Umbilical cord (tissue), 2 donors: ENCODE measurements at places on chromosomes 3 and 15. TPM values are rescaled to one million over a fixed set of nuclear protein-coding genes. Genes with fewer than 3 reads are reported as not detected.

Gene HGD
- not detected for total RNA-seq

DNA sequence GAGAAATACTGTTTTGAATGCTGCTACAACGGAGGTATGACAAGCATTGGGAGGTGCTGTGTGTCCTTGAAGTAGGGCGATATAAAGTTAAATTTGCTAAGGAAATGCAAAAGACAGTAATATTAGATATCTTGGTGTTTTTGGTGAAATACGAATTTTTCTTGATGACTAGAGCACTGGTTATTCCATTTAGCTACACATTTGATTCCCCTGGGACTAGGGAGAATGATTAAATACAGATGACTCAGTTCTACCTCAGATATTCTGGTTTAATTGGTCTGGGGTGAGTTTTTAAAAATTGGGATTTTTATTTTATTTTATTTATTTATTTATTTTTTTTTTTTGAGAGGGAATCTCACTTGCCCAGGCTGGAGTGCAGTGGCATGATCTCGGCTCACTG is 18.7 kb upstream of the GADL1 start:
- DNase-seq: no peak

DNA sequence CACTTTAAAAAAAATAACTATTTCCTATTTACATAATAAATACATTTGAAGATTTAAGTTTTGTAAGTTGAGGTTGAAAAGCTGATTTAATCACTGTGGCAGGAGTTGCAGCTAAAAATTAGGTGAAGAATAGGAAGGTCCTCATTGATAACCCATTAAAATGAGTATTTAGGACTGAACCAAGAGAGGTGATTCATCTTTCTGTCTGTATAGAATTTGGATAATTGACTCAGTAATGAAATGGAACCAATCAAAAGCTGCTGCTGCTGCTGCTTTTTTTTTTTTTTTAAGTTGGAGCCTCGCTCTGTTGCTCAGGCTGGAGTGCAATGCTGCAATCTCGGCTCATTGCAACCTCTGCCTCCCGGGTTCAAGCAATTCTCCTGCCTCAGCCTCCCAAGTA is 190.5 kb downstream of the KLHL25 start:
- no peak for DNase-seq

DNA sequence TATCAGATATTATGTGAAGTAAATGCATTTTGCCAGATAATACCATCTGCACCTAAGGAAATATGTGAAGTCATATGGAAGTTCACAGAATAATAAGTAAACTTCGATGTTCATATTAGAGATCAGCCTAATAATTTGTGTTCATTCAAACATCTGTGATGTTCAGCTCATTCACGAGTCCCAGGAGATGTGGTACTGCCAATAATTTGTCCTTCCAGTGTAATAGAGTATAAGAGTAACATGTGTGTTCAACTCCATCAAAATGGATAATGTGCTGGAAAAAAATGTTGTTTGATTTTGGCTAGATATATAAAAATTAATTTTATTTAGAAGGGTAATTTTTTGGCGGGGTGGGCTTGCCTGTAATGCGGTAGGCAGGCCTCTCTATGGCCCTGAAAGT is 75.4 kb upstream of the ARL6 start:
- no peak for DNase-seq

GRCh38 chr3:125107861-125108567 is 52.2 kb upstream of the HEG1 start:
- DNase-seq: peak; percentile 49

Gene TRIM42
- total RNA-seq: 2.2 TPM

DNA sequence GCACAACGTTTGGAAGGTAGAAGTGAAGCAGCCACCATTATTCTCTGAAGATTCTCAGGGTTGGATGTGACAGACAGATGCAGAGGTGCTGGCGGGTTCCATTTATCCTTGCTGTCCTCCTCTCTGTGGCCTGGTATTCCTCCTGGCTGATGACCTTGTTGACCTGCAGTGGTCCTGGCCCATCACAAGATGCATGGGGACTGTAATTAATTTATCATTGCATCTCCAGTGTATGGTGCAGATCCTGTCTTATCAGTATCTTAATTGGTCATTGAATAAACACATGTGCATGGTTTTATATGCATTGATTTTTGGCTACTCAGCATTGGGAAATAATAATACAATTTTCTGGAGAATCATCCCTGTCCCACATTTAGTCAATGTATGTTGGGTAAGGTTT is 259.4 kb upstream of the LRRFIP2 start:
- DNase-seq: no peak

Gene PODXL2
- 0.72 TPM for total RNA-seq

Gene PRRT3
- total RNA-seq: 0.24 TPM

Gene ZCWPW2
- 2.9 TPM for total RNA-seq

DNA sequence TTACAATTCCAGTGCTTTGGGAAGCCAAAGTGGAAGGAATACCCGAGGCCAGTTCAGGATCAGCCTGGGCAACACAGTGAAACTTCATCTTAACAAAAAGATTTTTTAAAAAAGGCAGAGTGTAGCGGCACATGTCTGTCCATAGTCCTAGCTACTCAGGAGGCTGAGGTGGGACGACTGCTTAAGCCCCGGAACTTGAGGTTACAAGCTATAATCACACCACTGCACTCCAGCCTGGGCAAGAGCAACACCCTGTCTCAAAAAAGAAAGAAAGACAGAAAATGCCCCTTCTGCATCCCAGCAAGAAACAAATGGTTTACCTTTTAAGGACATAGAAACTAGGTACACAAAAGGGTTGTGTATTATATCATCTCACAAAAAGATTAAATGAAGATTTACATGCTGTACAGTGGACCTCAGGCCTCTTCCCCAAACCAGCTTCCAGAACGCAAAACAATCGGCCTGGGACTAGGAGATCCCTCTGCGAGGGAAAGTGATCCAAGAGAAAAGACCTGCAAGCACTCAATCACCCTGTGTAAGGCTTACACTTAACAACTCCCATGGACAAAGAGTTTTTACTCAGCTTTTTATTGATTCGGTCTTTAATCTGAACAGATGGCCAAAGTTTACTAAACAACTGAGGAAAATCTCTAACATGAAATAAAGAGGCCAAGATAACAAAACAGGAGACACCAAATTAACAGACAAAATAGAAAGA is 21.2 kb downstream of the TFDP2 start:
- DNase-seq: no peak

GRCh38 chr15:90500171-90500570 is 29.6 kb upstream of the CRTC3 start:
- DNase-seq: no peak

DNA sequence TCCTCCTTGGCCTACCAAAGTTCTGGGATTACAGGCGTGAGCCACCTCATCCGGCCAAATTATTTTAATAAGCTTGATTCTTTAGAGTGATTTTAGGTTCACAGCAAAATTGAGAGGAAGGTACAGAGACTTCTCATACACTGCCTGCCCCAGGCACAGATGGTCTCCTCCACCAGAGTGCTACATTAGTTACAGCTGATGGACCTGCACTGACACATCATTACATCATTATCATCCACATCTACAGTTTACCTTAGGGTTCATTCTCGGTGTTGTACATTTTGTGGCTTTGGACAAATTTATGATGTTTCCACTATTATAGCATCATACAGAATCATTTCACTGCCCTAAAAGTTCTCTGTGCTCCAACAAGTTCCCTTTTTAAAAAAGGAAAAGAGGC is 4.4 kb upstream of the VPS8 start:
- no peak for DNase-seq

DNA sequence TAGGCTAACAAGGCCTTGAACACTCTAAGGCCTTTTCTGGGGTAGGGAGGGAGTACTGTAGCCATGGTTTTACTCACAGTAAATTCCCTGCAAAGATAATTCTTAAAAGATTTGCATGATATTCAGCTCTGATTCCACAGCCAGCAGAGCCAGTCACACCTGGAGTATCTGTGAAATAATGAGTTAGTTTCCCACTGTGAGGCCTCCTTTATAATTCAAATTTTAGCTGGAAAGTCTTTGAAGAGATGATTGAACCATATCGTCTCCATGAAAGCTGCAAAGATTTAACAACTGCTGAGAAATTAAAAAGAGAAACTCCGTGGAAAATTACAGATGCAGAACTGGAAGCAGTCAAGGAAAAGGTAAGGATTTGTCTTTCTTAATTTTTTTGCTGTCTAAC is 32.3 kb upstream of the DUT start:
- no peak for DNase-seq

DNA sequence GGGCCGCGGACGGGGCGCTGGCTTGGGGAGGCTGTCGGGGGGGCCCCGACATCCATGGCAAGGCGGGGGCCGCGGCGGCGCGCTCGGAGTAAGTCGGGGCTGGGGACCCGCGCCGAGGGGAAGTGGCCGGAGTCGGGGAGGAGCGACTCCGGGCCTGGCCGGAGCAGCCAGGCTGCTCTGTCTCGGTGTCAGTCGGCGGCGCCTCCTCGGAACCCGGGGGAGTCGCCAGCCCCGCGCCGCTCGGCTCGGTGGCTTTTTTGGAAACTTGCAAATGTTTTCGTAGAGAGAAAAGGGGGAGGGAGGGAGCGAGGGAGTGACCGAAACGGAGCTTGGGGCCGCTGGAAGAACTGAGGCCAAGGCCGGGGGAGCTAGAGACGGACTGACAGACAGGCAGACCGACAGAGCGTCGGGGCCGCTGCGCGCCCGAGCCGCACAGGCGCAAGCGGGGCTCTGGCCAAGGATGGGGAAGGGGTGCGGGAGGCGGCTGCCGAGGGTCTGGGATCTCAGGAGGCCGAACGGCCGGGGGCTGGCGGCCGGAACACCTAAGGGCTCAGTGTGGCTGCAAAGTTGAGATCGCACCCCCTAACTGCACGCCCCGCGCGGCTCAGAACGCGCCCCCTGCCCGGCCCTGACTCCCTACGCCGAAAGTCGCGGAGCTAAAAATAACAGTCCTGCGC is 5.0 kb downstream of the PTH1R start:
- DNase-seq: peak; percentile 77

Gene SLCO2A1
- total RNA-seq: 4.3 TPM

- DNase-seq: peak; percentile 24
Measured at GRCh38 chr15:29570948-29571791, 251.1 kb downstream of the TJP1 start.

GRCh38 chr3:184078851-184079250 is 18.0 kb upstream of the HTR3E start:
- DNase-seq: no peak

Gene GABRR3
- 4.6 TPM for total RNA-seq

DNA sequence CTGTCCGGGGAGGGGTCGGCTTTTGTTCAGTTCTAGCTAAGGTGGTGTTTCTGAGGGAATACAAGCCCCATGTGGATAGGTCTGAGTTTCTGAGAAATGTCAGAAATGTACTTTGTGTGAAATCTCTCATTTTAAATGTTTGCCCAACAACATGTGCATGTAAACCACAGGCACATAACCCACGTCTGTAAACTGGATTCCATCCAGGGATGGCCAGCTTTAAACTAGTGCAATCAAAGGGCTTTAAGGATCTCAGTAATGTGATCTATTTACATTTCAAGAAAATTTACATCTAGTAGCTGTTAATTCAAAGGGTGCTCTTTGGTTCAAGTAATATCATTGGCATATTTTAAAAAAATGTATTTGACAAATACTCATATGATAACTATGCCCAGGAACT is 52.0 kb downstream of the POLR2M start:
- no peak for DNase-seq

GRCh38 chr3:32146746-32147211 is 40.4 kb downstream of the GPD1L start:
- DNase-seq: peak; percentile 32

Gene DNAH12
- total RNA-seq: 0.48 TPM

Gene TRPM1
- total RNA-seq: 6.0 TPM

Gene NTRK3
- total RNA-seq: 24.1 TPM

Gene CCDC33
- total RNA-seq: 3.4 TPM

- no peak for DNase-seq
Measured at GRCh38 chr3:48519277-48519643, 15.3 kb upstream of the SHISA5 start.

Gene ADPRH
- total RNA-seq: 4.6 TPM

GRCh38 chr3:151168269-151169094 is 34.5 kb downstream of the GPR171 start:
- DNase-seq: peak; percentile 72

GRCh38 chr15:47669221-47669620 is 48.1 kb upstream of the SEMA6D start:
- DNase-seq: no peak

- DNase-seq: peak; percentile 67
Measured at GRCh38 chr3:72446218-72447058, 401.8 kb downstream of the SHQ1 start.

Gene PATL2
- 0.72 TPM for total RNA-seq

DNA sequence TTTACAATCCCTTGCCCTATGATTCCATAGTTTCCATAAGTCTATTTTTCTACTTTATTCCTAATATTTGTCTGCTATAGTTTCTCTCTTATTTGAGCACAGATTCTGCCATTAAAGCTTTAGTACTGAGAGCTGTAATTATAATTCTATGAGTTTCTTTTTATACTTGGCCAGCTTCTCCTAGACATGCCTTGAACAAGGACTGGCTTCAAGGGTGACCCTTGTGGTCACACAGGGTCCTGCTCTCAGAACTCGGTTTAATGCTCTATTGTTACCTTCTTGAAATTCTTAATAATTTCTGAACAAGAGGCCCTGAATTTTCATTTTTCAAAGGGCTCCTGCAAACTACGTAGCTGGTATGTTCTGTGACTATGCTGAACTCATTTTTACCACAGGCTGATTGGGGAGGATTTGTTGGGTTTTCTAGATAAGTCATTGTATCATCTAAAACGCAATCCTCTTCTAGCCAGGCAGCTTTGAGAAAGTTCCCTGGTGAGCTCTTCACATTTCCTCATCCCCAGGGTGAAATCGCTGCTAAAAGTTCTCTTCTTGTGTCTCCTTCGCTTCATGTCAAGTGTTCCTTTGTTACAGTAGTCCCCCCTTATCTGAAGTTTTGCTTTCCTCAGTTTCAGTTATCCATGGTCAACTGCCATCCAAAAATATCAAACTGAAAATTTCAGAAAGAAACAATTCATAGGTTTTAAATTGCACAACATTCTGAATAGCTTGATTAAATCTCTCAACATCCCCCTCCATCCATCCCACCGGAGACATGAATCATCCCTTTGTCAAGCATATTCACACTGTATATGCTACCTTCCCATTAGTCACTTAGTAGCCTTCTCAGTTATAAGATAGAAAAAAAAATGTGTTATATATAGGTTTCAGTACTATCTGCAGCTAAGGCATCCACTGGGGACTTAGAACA is 12.6 kb upstream of the PLCL2 start:
- peak; percentile 79 for DNase-seq

GRCh38 chr3:187748050-187748481 is 2.8 kb upstream of the BCL6 start:
- DNase-seq: peak; percentile 91

DNA sequence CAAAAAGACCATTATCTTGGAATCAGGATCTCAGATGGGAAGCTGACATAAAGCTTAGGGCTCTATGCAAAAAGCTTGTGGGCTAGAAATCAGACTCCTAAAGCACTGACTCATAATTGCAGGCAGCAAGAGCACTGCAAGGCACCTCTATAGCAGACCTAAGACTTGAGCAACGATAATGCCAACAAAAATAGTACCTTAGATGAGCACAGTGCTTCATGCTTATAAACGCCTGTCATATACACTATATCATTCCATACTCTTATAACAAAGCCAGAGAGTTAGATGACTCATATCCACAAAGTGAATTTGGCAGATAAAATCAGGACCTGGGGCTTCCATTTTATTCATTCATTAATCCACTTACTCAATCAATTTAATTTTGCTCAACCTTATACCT is 560.8 kb downstream of the MCTP2 start:
- no peak for DNase-seq

GRCh38 chr3:131561511-131561910 is 58.7 kb upstream of the MRPL3 start:
- DNase-seq: peak; percentile 15
